ENCODE measurements at places on chromosomes 13 and 19.

DNA sequence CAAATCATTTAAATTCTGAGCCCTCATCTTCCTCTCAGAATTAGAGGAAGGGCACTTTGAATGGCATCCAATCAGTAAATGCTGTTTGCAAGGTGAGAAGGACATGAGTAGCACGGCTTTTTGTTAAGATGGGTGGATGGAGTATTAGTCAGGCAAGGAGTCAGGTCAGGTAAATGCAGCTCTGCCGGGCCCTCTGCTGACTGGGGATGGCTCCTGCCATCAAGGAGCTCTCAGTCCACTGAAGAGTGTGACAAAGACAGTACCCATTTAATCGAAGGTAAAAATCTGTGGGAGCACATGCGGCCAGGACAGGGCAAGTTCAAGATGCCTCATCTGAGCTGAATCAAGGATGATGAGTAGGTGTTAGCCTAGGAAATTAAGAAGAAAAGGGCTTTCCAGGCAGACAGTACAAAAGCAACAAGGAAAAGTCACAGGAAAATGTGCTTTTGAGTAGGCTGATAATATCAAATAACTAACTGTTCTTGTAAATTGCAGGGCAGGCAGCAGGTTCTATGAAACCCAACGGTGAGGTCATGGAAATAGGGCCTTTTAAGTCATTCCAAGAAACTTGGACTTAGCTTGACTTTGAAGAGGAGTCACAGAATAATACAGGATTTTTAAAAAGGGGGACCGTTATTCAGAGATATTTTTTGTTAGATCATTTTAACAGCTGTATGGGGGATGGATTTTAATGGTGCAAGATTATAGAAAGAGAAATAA, 670.5 kb upstream of the ARGLU1 start:
- no peak for DNase-seq

DNA sequence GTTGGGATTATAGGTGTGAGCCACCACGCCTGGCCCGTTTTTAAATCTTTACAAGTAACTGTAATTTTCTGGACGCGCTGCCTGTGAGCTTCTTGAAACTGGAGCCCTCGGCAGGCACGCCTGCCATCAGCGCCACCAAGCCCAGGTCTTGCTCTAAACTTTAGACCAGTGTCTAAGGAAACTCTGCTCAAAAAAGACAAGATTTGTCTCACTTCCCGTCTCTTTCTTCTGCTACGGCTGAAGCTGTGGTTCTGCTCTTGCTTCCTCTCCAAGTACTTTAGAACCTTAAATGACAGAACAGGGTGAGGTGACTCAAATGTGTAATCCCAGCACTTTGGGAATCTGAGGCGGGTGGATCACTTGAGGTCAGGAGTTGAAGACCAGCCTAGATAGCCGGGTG, 24.9 kb downstream of the RCN3 start:
- peak; percentile 67 for DNase-seq

DNA sequence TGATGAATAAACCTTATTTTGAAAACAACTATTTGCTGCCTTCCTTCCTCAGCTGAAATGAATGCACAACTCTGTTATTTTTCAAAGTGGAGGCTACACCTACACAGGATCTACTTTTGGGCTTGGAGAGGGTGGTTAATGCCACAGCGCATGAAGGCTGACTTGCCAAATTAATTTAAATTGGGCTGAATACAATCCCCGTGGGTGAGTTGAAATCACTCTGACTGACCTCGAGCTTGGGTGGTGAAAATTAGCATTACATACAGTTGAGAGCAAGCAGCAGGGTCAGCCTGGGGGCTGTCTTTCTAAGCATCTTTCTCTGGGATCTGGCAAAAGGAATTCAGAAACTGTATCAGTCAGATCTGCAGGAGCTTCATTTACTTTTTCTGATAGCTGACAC, 38.5 kb downstream of the TPT1 start:
- DNase-seq, result no peak

- no peak for DNase-seq
These were observed 13.6 kb downstream of the TSSK6 start for GRCh38 chr19:19501798-19502197.

DNA sequence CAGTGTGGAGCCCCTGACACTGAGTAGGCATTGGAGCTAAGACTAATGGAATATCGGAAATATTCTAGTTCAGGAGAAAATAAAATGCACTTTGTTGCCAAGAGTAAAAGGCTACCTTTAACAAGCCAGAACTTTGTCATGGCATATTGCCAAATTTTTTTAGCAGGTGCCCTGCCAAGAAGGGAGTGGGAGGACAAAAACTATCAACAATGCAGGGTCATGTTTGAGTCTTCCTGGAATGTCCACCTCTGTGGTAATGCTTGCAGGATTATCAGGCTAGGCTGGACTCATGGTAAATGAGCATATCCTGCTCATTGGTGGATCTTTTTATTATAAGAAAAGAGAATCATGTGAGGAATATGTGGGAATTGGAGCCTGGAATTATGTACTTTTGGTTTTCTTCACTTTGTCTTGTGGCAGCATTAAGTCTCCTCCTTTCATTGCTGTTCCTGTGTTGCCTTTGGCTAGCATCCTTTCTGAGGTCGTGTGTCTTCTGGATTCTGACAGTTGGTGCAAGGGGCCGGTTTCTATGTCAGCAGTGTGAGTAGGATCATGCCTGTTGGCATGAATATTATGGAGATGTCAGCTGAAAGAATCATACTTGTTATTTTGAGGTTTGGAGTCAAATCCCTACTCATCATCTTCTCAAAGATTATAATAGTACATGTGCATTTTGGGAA, 122.9 kb upstream of the SPRY2 start:
- DNase-seq, result no peak

Data from activated CD4-positive, alpha-beta T cell treated with anti-CD3 and anti-CD28 coated beads, Interleukin-2, Interleukin-6, amounts not matched to agents 100 ng/mL and 50 ng/mL, durations not matched to agents 16 hours and 8 hours (primary cell).